ENCODE measurements at places on chromosomes 7 and 10.

DNA sequence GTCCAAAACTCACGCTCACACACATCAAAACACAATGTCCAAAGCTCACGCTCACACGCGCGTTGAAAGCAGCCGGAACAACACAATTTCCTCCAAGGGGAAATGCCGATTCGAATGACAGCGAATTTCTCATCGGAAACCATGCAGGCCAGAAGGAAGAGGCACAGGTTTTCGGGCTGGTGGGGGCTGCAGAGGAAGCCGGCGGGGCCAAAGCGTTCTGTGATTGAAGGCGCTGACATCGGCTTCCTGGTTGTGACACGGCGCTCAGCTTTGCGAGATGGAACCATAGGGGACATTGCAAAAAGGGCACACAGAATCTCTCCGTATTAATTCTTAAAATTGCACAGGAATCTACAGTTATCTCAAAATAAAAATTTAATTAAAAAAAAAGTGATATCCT lies 61.3 kb downstream of the FOXL3 start:
- DNase-seq = no peak

DNA sequence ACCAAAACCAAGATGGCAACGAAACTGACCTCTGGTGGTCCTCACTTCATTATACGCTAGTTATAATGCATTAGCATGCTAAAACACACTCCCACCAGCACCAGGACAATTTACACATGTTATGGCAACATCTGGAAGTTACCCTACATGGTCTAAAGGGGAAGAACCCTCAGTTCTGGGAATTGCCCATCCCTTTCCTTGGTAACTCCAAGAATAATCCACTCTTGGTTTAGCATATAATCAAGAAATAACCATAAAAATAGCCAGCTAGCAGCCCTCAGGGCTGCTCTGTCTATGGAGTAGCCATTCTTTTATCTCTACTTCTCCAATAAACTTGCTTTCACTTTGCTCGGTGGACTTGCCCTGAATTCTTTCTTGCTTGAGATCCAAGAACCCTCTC lies 191.1 kb downstream of the DOCK4 start:
- no peak for DNase-seq

- DNase-seq = no peak
Measured at GRCh38 chr7:114652041-114652440, 237.4 kb downstream of the FOXP2 start.

GRCh38 chr10:102982296-102982695 lies 64.2 kb downstream of the CNNM2 start:
- no peak for DNase-seq

DNA sequence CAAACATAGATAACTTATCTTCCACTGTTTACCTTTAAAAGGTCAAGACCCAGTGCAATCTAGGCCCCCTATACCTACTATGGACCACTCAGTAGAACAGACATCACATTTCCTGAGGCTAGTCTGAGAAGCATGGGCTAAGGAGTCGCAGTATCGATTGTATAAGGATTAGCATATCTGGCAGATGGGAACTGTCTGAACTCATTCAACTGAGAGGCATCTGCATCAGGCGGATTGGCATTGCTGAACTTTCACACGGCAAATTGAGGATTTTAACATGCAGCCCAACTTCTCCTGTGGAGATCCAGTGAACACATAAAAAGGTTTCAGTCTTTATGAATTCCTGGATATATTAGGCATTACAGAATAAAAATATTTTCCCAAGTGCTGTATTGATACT lies 89.1 kb upstream of the LRGUK start:
- no peak for DNase-seq

- DNase-seq = no peak
Measured at GRCh38 chr7:43960933-43961332, 34.7 kb downstream of the UBE2D4 start.

DNA sequence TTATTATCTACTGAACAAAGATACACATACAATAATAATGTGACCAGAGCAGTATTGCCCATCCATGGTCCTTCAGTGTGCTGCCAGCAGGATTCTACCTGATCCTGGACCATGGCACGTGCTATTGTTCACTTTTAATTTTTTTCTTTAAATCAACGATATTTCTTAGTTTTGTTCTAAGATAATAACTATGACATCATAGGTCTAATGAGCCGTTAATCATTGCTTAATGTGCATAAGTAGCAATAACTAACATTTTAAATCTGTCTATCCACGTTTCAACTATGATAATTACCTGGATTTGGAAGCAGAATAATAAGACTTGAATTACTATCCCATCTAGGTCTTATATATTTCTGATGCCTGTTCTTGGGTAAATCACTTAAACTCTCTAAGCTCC lies 253.8 kb downstream of the SORCS1 start:
- no peak for DNase-seq

- no peak for DNase-seq
Measured at GRCh38 chr7:80768756-80769155, 130.3 kb downstream of the CD36 start.

GRCh38 chr7:92643821-92644220 lies 53.6 kb upstream of the FAM133B start:
- no peak for DNase-seq

DNA sequence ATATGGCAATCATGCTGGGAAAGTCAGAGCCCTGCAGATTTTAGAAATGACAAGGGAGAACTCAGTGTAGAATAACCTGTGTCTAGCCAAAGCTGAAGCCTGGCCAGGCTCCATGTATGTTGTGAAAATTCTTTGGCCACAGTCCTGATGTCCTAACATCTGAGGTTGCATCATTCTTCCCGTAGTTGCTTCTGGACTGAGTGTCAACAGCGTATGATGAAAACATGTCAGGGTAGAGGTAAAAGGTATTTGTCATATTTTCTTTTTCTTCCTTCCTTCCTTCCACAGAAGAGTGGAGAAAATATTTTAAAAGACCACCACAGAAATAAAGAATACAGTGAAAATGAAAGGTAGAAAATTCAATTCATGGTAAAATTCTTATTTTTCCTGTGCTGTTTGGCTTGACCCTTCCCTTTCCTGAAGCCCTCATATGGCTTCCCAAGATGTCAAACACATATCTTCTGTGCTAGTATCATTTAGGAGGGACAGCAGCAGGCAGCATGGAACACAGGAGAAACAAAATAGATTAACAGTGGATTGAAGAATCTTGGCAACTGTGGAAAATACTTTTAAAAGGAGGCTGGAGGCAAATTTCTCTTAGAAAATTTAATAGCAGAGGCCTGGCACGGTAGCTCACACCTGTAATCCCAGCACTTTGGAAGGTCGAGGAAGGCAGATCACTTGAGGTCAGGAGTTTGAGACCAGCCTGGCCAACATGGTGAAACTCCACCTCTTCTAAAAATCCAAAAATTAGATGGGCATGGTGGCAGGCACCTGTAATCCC lies 18.9 kb upstream of the NRBF2 start:
- DNase-seq = no peak

- no peak for DNase-seq
Measured at GRCh38 chr7:125563964-125564529, 634.4 kb upstream of the POT1 start.

- DNase-seq = no peak
Measured at GRCh38 chr10:43261578-43262396, 5.1 kb downstream of the RASGEF1A start.

- no peak for DNase-seq
Measured at GRCh38 chr10:22646388-22646853, 68.0 kb downstream of the PIP4K2A start.

GRCh38 chr10:84706875-84707274 lies 378.5 kb downstream of the CCSER2 start:
- DNase-seq = no peak

DNA sequence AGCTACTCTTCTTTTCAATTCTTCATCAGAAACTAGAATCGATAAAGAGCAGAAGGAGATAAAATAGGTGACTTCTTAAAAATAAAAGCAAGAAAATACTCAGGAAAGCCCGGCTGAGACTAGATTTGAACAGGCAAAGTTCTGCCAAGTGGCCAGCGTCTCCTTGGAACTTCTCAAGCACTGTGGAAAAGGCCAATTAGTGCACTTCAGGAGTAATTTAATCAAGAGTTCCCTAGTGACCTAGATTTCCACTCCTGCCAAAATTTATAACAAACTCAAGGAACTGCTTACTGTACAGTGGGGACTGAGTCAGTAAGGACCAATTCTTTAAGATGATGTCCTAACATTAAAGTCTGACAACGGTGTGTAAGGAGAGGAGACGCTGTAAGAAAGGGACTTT lies 57.3 kb downstream of the CHCHD3 start:
- no peak for DNase-seq

DNA sequence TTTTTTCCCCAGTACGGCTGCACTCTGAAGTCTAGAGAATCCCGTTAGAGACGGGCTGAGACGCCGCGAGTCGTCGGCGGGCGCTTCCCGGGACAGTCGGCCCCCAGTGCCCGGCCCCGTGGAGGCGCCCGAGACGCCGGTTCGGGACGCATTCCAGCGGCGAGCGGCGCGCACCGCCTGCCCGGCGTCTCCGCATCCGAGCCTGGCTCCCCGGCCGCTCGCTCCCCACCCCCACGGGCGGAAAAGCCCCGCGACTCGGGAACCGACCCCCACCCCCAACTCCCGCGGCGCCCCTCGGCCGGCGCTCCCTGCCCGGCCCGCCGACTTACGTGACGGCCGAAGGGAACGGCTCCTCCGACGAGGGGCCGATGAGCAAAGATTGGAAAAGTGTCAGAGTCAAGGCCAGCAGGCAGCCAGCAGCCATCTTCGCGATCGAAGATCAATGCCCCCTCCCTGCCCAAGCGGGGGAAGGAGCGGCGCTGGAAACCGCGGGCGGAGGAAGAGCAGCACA lies 486 bp downstream of the CACNA2D1 start:
- peak; percentile 23 for DNase-seq

- no peak for DNase-seq
Measured at GRCh38 chr10:26969145-26969926, 108.6 kb upstream of the ABI1 start.

Measured in renal cortex interstitium (tissue), 15 donors.